ENCODE measurements at places on chromosomes 11 and 22.

DNA sequence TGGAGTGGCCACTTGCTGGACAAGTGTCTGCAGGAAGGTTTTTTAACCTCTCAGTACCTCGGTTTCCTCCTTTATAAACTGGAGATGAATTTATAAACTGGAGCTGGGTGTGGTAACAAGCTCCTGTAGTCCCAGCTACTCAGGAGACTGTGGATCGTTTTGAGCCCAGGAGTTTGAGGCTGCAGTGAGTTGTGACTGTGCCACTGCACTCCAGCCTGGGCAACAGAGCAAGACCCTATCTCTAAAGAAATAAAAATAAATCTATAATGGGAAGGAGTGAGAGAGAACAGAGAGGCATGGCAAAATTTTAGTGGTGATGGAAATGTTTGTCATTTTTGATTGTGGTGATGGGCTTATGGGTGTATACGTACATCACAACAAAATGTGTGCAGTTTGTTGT lies 1.4 kb upstream of the PDGFB start:
- no peak for DNase-seq

DNA sequence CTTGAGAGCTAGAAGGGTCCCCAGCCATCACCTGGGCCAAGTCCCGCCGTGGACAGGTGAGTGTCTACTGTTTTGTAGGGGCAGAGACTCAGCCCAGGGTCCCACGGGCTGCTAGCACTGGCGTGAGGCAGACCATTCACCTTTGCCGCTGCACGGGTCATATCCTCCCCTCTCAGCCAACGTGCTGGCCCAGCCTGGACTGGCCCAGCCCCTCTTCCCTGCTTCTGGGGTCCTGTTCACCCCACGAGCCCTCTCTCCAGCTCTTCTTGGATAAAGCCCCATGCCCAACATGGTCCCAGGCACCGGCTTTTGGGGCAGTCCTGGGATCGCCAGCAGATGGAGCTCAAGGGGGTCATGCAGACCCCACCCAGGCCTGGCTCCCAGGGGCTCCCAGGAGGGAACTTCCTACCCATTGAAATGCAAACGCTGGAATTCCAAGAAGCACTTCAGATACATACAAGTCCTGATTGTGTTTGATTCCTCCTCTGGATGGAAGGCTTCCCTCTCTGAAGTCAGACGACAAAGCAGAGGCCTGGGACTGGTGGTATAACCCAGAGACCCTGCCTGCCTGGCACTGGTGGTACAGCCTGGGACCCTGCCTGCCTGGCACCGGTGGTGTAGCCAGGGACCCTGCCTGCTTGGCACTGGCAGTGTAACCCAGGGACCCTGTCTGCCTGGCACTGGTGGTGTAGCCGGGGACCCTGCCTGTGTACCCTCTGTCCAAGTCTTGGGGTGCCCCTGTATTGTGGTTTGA lies 8.9 kb upstream of the SEPTIN5 start:
- no peak for DNase-seq

DNA sequence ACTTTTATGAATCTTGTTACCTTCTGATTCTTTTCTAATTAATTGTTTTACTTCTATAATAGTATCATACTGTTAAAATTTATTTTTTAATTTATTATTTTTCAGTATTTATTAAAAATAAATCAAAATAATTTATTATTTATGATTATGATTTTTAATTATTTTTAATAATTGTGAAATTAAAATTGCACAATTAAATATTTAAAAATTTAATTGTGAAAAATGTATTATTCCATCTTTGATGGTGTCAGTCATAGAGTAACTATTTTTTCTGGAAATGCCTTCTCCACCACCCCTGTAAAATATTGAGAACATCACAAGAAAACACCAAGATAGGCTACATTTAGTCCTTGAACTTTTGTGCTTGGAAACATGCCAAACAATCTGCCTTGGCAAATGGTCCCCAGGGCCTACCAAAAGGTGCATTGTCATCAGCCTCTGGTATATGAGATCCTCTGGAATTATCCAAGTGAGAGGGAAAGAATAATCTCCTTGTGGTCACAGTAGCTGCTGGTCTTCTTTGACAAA lies at the start of gene OR8H2:
Gene OR8H2, plus strand, starts transcription at position 478 of the 528 bp plus-strand sequence. CDS start 1,356 bp downstream, outside the sequence.
- DNase-seq, result no peak

GRCh38 chr11:105524286-105524685 lies 85.6 kb upstream of the GRIA4 start:
- DNase-seq, result no peak

DNA sequence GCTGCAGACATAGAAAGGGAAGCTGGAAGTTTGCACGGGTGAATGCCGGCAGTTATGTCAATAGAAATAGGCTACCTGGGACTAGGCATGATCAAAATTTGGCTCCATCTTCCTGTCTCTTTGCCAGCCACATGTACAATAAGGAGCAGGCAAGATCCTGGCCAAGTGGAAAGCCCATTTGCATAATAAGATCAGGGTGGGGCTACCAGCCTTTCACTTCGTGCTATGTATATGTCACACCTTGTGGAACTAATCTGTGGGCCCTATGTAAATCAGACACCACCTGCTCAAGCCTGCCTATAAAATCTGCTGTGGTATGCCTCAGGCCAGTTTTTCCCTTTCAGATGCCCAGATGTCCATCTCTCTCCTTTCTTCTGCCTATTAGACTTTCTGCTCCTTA lies 79.3 kb upstream of the DRD2 start:
- DNase-seq, result no peak

- DNase-seq, result no peak
Measured at GRCh38 chr22:37752189-37753087, 55.3 kb upstream of the GCAT start.

DNA sequence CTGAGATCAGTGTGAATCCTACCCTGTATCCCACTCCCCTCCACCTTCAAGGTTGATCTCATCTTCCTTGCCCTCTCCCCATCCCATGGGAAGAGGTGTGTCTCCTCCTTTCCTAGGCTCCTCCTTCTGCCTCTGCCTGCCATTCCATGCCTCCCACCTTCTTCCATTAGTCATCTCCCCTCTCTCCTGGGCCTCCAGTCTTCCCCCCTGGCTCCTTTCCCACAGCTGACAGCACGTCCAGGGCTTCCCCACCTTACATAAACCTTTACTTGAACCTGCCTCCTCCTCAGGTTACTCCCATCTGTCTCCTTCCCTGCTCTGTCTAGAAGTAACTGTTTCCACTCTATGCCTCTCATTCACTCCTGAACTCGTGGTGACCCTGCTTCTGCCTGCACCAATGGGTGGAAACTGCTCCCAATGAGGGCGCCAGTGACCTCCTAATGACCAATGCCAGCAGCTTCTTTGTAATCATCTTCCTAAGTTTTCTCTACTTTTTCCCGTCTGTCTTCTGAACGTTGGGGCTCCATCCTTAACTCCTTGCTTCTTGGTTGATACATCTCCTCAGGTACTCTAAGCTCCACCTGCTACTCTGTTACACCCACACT lies 266.9 kb upstream of the NARS2 start:
- DNase-seq, result no peak

DNA sequence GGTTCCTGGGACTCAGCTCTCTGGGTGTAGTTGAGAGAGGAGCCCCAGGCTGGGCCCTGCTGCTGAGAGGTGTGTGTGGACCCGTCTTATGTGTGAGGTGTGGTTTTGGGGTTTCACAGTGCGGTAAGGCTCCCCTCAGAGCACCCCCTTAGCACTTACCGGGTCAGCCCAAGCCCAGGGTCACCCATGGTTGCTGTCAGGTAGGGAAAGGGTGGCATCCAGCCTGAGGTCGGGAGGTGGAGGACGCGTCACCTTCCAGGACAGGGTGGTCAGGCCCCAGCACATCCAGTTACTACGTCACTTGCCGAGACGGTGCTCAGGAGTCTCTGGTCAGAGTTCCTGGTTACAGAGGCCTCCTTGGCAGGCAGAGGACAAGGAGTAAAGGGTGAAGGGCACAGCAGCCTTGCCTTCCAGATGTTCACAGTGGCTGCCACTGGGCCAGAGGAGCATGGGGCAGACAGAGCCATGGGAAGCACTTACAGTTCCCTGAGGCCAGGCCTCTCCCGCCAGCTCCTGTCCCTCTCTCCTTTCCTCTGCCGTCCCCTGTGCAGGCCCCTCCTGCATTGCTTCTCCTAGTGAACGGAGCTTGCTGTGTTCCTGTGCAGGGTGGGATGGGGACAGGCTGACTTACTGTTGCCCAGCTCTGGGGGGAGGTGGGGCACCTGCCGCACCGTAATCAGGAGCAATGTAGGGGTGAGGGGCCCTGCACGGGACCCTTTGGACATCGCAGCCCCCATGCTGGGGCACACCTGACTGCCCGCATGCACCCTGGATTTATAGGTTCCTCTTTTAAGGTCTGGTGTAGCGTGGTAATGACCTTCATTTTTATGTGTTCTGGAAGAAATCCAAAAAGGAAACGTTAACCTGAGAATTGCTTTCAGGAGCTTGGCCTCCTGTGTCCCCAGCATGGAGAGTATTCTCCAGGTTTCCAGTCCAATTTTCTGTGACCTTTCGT lies 285.9 kb downstream of the TBC1D22A start:
- no peak for DNase-seq

DNA sequence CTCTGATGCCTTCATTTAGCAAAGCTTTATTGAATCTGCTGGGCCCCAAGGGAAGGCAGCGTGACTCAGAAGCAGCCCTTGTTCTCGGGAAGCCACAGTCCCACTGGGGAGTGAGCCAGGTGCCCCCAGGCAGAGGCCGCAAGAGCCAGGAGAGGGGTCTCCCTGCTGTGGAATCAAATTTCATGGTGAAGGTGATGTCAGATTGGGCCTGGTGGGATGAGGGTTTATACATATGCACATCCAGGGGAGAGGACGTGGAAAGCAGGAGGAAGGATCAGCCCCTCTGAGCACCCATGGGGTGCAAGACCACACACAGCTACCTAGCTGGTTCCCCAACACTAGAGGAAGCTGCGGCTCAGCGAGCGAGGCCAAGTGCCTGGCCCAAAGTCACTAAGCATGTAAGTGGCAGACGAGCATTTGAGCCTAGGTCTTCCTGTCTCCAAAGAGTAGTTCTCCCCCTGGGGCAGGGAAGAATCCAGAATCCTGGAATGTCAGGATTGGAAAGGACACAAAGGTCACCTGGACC lies 2.0 kb downstream of the SYNGR1 start:
- DNase-seq, result no peak

GRCh38 chr11:42960521-42961088 lies 351.2 kb upstream of the API5 start:
- no peak for DNase-seq

- no peak for DNase-seq
Measured at GRCh38 chr11:109106151-109106906, 315.7 kb upstream of the C11orf87 start.

DNA sequence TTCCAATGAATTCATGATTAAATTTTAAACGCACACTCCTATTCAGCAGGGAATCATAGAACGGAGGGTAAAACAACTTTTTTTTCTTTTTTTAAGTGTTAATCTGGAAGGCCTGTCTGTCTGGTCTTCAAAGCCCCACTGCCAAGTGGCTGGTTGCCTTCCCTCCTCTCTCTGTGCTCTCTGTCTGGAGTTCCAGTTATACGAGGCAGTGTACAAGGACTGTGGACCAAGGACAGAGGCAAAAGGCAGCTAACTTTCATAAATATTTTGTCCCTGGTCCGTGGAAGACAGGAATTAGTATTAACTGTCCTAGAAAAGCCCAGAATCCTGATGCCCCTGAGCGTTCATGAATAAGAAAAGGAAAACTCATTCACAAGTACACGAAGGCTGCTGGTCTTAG lies 164.0 kb upstream of the E2F8 start:
- no peak for DNase-seq

- no peak for DNase-seq
Measured at GRCh38 chr11:94700622-94701021, 67.5 kb upstream of the AMOTL1 start.

DNA sequence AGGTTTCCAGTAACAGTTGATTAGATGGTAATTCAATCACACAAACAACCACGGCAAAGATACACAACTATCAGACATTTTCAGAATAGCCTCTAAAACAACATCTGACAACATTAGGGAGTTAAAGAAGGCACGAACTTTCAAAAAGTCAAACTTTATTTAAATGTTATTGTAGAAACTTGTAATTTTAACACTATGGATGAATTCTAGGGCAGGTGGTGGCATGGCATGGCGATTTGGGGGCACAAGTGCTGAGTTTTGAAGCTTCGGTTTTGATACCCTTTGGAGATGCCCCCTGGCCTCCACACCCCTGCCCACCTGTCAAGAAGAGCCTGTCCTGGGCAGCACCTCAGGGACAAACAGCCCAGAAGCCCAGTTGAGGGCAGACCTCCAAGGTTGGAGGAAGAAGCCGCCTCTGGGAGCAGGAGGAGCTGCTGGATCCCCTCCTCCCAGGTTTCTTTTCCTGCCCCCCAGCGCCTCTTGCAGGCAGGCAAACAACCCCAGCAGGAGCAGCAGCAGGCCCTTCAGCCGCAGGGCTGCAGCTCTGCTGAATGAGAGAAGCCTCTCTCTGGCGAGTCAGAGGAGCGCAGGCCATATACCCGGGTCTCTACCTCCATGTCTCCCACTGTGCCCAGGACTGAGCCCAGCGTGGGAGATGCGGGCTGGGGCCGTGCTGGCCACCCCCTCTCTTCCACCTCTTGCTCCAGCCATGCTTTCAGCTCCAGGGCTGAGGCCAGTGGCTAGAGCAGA lies 102.1 kb upstream of the IGLL5 start:
- no peak for DNase-seq

- no peak for DNase-seq
Measured at GRCh38 chr11:120911943-120912342, 112.0 kb upstream of the TBCEL start.

DNA sequence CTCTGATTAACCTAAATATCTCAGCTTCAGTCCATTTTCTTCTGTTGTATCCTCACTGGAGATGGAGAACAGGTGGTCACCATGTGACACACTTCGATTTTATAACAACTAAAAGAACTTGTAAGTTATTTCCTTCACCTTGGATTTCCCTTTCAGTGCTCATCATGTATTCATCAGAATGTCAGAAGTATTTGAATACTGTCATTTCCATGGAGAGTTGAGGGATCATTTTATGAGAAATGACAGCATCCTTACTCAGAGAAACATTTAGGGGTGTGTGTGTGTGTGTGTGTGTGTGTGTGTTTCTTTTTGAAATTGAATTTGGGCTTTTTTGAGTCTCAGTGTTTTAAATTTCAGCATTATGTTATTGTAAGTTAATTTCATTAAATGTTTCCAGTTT lies 205.8 kb downstream of the ARHGAP42 start:
- DNase-seq, result no peak

- DNase-seq, result no peak
Measured at GRCh38 chr11:134530636-134531326, 118.7 kb upstream of the B3GAT1 start.
